ENCODE measurements at places on chromosomes 3 and 15.

DNA sequence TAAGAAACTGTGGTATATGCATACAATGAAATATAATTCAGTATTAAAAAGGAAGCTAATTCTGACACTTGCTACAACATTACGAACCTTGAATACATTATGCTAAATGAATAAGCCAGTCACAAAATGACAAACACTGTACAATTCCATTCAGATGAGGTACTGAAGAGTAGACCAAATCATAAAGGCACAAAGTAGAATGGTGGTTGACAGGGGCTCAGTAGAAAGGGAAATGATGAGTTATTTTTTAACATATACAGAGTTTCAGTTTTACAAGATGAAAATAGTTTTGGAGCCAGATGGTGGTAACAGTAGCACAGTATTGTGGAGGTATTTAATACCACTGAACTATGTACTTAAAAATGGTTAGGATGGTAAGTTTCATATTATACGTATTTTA is 254.6 kb upstream of the RBMS3 start:
- no peak for DNase-seq

DNA sequence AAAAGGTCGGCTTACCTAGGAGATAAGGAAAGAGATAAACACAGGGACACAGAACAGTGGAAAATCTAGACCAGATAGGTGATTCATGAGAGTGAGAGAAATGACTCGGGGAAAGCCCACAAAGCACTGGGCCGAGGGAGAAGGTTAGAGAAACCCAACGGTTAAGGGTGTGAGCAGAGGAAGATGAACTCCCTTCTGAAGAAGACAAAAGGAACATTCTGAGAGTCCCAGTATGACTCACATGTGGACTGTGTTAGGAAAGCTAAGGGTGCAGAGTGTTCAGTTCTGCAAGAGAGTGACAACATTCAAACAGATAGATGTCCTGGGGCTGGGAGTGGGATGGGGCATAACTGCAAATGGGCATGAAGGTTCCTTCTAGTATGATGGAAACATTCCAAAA is 83.0 kb downstream of the CNTN3 start:
- DNase-seq: no peak

DNA sequence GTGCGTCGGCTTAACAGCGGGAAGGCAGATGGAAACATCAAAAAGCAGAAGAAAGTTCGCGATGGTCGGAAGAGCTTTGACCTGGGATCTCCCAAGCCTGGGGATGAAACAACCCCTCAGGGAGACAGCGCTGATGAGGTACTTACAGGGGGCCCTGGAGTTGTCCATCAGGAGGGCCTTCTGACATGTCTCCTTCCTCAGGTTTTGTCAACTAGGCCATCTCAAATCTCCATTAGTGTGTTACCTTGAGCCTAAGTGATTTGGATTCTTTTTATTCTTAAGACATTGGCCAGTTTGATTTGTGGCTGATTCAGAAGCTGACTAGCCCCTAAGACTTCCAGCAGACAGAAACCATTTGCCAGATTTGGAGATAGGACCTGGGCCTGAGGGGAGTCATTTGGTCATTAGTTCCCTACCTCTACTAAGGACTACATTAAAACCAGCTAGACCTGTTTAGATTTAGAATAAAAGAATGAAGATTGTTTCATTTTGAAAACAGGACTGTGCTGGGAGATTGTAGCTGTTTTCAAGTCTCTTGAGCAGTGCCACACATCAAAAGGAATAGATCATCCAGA is 97.6 kb upstream of the UMPS start:
- DNase-seq: no peak

DNA sequence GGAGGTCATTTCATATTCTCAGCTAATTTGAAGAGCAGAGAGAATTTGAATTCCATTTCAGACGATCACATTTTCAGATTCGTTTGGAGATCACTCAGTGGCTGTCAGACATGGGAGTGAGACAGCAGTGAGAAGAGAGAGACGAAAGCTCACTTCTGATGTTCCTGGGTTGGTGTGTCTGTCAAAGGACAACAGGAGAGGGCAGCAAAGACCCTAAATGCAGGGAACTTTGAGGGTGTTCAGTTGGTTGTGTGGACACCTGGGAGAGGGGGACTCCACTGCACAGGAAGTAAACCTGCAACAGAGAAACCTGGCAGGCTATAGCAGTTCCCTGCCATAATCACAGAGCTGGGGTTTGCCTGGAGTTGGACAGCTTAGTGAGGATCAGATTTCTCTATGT is 675.1 kb downstream of the SQOR start:
- DNase-seq: no peak

DNA sequence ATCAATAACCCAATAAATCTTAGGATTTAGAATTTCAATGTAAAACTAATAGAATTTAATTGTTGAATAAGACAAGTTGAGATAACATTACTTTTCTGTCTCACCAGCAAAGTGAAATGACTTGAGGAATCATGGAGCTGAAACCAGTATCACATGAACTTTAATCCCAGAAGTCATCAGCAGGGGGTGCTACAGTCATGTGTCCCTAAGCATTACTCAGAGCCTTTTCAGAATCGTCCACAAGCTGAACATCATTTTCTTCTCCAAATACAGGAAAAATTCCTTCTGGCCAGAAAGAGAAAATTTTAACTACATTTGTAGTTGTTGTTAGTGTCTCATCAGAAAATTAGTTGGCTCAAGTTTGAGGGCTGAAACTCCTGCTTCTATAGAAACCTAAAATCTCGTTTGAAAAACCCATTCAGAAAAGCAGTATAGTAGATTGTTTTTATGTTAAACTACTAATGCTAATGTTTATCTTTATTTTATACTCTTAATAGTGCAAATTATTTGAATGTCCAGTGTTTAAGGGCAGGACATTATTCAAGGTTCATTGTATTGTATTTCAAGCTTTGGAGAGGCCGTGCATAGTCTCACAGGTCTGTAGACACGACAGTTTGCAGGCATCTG is 384.1 kb downstream of the PLOD2 start:
- DNase-seq: no peak

GRCh38 chr3:27714692-27715453 is 7.2 kb downstream of the EOMES start:
- no peak for DNase-seq

- DNase-seq: no peak
Measured at GRCh38 chr15:82739086-82739485, 29.4 kb upstream of the AP3B2 start.

- no peak for DNase-seq
Measured at GRCh38 chr3:140748-141330, 55.7 kb upstream of the CHL1 start.

DNA sequence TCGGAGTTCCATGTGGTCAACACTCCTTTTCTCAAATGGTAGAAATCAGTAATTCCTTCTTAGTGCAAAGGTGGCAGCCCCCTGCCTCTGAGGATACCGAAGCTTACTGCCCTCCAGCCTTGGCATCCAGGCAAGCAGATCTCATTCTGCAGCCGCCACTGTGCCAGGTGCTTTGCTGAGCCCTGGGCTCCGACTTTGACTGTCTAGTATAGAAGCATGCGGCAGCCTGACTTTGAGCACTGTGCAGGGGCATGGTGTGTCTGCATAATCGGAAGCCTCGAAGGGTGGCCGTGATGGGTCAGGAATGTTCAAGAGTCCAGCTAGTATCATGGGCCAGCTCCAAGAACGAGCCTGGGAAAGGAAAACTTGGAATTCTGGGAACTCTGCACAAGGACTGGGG is 39.7 kb downstream of the ABTB1 start:
- no peak for DNase-seq

DNA sequence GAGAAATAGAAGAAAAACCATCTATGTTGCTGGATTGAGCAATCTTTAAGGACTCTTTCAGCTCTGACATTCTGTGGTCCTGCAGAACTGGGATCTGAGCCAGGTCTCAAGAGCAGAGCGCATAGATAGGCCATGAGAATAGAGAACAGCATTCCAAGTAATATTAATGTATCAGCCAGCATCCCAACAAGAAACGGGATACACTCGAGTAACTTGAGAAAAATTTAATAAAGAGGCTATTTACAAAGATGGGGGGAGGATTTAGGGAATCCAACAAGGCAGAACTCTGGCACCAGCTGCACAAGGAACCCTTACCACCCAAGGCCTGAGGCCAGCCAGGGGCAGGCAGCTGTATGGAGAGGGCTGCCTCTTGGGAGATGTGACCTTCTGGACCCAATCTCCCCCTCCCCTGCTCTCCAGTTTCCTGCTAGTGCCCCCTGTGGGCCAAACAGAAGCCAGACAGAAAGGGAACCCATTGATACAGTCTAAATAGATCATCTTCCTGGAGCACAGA is 8.2 kb downstream of the TMOD2 start:
- DNase-seq: peak; percentile 22

GRCh38 chr3:33041909-33042308 is 55.0 kb downstream of the GLB1 start:
- no peak for DNase-seq

DNA sequence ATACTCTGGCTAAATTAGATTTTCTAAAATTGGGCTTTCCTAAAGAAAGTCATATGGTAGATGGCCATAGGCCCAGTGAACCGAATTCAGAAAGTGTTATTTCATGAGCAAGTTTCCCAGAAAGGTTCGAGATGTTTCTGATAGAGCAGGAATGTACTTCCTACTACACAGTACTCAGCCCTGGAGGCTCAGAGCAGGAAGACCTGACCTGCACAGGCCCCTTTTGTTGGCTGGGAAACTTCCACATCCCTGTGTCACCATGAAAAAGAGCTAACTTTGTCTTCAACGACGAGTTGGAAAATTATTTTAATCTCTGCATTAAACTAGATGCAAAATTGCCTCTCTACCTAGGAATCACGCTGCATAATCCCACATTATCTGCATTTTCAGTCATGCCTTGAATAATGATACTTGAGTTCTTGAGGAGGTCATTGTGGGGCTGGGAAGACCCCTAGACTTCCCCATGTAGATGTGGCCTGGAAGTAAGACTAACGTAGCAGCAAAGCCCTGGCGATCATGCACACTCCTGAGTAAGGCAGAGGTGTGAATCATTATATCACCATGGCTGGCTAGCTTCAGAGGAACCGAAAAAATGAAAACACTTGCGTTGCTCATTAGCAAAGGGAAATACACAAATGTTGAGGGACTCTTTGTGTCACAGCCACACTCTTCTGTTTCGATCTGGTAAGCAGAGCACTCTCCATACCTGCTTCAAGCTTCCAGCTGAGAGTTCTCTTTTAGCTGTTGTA is 47.1 kb downstream of the CMTM7 start:
- peak; percentile 58 for DNase-seq

GRCh38 chr15:101410612-101411011 is 78.9 kb downstream of the PCSK6 start:
- no peak for DNase-seq

- DNase-seq: no peak
Measured at GRCh38 chr3:89606151-89606550, 498.7 kb downstream of the EPHA3 start.

GRCh38 chr15:87293031-87293430 is 963.5 kb downstream of the NTRK3 start:
- DNase-seq: no peak

DNA sequence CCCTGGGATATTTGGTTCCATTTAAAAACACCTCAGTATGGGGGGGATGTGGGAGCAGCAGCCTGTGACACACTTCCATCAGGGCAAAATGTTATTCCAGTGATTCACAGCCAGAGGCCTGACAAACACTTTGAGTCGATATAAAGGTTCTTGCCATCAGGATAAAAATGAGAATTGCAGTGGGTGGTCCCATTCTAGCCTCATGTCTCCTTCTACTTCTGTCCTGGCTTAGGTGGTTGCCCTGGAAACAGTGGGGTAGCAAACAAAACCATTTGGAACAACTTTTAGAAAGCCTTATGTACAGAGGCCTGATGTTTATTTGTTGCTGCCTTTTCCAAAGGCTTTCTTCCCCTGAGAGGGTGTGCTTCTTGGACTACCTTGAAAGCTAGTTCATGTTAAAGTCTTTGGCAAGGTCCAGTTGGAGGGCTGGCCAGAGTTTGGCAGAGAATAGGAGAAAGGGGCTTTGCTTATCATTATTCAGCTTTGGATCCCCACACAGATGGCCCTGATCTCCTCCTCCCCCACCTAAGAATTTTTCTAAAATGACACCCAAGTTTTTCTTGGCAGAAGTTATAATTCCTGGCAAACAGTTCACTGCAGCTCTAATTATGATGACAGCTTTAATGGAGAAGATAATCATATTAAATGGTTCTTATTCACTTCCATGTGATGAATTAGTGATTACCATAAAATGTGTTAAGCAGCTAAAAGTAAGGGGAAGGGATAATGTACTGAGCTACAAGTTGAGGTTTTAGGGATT is 84.2 kb upstream of the ZNF280D start:
- no peak for DNase-seq

GRCh38 chr3:16456784-16457415 is 56.6 kb downstream of the RFTN1 start:
- DNase-seq: peak; percentile 7

GRCh38 chr3:133824961-133825485 is 19.4 kb downstream of the SRPRB start:
- no peak for DNase-seq

GRCh38 chr3:4754180-4755086 is 224.8 kb upstream of the BHLHE40 start:
- DNase-seq: no peak

DNA sequence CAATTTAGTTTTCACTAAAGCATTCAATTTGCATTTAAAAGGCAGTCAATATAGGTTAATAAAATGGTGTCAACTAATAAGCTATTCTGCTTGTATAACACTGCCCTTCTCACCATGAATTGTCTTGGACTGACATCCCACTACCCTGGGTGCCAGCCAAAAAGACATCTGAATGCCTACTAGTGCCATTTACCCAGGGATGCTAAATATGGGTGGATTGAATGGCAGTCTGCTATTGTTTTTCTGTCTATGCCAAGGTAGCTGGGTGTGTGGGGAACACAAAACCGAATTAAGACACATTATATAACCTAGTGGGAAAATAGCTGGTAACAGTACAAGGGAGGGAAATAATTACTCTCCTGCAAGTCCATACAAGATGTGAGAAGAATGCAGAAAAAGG is 240.0 kb upstream of the CFAP20DC start:
- no peak for DNase-seq

DNA sequence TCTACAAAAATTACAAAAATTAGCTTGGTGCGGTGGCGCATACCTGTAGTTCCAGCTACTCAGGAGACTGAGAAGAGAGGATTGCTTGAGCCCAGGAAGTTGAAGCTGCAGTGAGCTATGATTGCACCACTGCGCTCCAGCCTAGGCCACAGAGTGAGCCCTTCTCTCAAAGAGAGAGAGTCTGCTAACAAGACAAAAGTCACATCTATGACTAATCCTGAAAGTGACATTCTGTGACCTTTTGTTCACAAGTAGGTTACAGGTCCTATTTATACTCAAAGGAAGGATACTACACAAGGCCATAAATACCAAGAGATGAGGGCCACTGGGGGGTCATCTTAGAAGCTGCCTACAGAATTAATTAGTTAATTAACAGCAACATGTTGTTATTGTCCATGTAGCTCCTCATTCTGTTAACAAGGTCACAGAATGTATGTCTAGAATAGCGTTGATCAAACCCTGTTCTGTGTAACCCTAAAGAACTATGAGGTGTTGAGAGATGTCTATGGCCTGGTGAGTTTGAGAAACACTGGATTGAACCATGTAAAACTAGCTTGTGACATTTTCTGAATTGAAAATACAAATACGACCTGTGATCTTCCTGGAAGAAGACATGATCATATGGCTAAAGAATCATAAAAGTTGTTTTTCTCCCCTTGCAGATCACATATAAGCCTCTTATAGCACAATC is 97.0 kb downstream of the SAMMSON start:
- no peak for DNase-seq

GRCh38 chr3:127760791-127761440 is 61.4 kb downstream of the MGLL start:
- DNase-seq: no peak

Data from CD4-positive, alpha-beta T cell treated with Interleukin-2 at 100 ng/mL for 4 hours (primary cell).